Cardiac fibroblast (primary cell): ENCODE measurements at places on chromosomes 5 and 9.

DNA sequence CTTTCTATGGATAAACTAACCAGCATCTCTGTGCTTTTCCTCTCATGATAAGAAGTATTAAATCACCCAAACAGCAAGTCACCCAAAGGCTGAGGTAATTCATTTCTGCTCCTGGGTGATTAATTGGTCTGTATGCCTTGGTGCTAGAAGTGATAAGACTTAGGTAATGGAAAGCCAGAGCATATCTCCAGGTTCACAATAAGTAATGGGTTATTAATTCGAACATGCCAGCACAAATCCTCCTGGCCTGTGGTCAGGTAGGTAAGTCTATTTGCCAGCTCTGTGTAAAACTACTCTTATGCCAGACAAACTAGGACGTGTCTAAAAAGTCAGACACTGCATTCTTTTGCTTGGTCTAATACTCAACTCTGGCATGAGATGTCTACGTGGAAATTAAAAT, 11.2 kb upstream of the ENC1 start:
- no peak for DNase-seq

GRCh38 chr5:131221888-131222287, 42.0 kb upstream of the CDC42SE2 start:
- peak; percentile 55 for DNase-seq

GRCh38 chr5:165457859-165458481, 1952.6 kb downstream of the MAT2B start:
- DNase-seq = peak; percentile 14

DNA sequence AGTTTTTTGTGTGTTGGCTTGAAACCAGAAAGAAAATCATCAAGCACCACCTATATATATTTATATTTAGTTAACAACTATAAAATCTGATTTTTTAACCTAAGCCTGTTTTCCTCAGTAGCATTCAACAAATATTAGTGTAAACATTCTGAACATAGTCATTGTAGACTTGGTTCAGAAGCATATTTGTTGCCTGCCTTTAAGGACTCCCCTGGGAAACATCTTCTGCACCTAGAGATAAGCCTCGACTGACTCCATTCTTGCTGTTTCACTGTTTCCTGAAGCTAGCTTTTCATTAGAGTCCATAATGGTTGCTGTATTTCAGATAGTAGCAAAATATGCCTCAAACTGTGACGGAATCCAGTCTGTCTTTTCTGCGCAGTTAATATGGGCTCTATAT, 123.5 kb downstream of the TRIO start:
- DNase-seq = no peak

- DNase-seq = peak; percentile 73
Observed at GRCh38 chr5:14168144-14168792, 25.1 kb downstream of the TRIO start.

- no peak for DNase-seq
Observed at GRCh38 chr5:98911280-98912040, 17.3 kb downstream of the CHD1 start.

- DNase-seq = peak; percentile 34
Observed at GRCh38 chr5:76582230-76583162, 40.7 kb downstream of the F2RL2 start.

DNA sequence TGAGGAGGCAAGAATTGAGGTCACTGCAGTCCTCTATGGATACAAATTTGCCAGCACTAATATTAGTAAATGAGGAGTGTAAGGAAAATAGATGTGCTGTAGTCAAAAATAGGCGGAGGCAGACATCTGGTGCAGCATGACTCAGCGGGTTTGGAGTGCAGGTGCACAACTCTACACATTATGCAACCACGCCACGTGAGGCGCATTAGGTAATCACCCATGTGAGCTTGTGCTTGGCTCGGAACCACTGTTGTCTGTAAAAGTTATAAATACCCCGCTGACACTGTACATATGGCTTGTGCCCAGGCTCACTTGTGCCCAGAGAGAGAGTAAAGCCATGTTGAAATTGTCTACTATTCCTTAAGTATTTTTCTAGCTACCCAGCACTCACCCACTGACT, 623.5 kb upstream of the NUDT12 start:
- no peak for DNase-seq
